ENCODE measurements at places on chromosomes 6 and 20.
A peak's percentile ranks its signal among the peaks of the same experiment; 100 is the strongest.

GRCh38 chr20:59412875-59413284 lies 112.5 kb downstream of the EDN3 start:
- no peak for DNase-seq

DNA sequence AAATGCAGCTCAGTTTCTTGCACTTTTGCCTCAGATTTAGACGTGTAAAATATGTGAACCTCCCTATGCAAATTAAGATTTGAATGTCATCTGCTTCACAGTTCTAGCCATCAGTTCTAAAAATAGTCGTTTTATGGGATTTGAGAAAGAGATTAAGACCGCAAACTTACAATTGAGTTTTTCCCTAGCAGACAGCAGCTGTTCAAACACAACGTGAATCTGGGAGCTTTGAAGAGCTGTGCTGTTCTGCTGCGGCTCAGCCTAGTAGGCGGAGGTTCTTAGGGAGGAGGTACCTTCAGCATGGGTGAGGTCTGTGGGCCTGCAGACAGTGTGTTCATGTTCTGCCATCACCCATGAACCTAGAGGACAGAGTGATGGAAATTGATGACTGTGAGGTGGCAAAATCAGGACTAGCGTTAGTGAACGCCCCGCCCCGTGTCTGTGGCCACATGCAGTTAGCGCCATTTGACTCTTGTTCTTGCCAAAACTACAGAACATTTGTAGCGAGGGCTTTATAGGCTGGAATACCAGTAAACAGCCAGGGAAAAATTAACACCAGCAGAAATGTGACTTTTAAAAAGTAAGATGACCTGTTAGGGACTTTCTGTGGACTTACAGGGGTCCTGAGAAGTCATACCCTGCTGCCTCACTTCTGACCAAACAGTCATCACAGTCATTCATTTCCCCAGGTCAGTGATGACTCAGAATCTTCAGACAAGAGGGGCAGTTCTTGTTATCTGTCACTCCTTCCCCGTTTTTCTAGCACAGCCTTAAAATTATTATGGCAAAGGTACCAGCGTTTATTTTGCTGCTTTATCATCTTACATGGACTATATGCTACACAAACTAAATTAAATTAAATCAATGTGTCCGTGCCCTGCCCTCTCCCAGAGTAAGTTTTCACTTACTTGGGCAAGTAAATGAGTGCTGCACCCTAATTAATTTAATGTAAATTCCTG lies 84.3 kb upstream of the TMEM181 start:
- DNase-seq: peak; percentile 7

GRCh38 chr6:89611666-89612065 lies 26.9 kb downstream of the LYRM2 start:
- DNase-seq: no peak

DNA sequence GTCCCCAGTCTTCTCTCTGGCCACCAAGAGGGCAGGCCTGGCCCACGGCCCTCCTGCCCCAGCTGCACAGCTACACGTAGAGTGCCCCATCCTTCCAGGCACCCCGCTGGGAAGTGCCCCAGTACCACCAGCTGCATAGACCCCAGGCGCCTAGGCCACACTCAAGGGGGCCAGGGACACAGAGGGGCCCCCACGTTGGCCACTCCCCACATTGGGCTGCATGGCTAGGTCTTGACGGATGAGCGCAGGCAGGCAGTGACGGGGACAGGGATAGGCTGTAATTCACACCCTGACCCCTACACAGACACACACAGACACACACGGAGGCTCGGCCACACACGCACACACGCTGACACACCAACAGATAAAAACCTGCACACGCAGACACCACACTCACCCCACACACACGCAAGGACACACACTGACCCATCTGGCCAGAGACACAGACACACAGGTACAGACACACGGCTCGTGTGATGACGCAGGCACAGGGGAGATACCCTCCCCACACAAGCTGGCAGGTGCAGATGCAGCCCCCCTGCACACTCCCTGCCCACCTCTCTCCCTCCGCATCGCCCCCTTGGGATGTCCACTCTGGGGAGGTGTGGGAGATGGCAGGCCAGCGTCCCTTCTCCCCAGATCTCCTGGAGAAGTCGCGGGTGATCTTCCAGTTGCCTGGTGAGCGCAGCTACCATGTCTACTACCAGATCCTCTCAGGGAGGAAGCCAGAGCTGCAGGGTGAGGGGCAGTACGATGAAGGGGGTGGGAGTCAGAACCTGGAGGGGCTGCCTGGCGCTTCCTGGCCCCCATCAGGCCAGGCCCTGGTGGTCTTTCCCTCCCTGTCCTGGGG lies 30.0 kb downstream of the MYH7B start:
- DNase-seq: no peak

GRCh38 chr20:9025011-9025410 lies 43.9 kb upstream of the PLCB4 start:
- DNase-seq: no peak

DNA sequence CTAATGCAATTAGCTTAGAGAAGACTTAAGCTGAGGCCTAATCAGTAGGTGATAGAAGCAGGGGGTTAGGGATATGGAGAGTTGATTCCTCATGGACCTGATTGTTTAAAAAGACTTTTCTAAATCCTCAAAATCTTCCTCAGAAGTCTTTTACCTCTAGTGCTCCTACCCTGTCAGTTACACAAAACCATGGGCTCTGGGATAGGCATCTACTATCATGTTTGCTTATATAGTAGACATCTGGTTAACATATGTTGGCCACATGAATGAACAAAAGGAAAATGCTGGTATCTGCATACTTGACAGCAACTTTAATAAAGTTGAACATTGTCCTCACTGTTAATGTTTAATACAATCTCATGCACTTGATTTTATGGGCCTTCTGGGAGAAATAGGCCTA lies 61.5 kb upstream of the FKBP1C start:
- DNase-seq: no peak

GRCh38 chr6:67687396-67687795 lies 947.7 kb upstream of the ADGRB3 start:
- DNase-seq: no peak

GRCh38 chr20:46826343-46826984 lies 68.2 kb upstream of the EYA2 start:
- no peak for DNase-seq

GRCh38 chr6:105601541-105602236 lies 198.8 kb upstream of the PREP start:
- DNase-seq: no peak

Measured in hematopoietic multipotent progenitor cell treated with erythropoietin and hydrocortisone succinate and interleukin-3 and kit ligand, for 6 days (in vitro differentiated cells).